Cerebellum (tissue), 4 donors: ENCODE measurements at places on chromosomes 3 and 15.

- DNase-seq: peak; percentile 69
Measured at GRCh38 chr15:92797168-92798052, 102.7 kb upstream of the CHD2 start.

DNA sequence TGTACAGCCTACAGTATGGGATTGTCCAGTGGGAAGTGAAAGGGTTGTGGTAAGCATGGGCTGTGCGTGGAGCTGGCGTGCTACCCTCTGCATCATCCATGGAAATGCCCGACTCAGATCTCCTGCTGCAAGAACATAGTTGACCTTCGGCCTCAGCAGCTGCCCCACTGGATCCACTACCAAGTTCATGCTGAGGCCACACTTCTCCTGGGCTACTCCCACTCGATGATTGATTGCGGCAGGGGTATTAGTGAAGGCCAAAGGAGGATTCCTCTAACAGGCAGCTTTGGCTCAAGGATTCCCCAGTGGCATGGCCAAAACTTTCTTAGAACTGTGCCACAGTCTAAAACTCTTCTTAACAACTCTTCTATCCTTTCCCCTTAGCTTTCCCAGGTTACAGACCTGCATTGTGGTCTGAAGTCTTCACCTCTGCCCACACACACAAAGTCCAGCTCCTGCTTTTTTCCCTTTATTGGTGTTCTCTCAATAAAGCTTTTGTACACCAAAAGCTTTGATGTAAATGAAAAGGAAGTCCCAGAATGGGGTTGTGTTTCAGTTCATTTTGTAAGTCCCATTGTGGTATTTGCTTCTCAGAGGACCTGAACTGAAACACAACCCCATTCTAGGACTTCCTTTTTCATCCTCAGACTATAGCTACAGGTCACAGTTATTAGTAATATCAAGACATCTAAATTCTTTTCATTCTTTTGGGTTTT, 4.9 kb upstream of the TBC1D5 start:
- DNase-seq: no peak

GRCh38 chr15:56887782-56888438, 30.5 kb upstream of the TCF12 start:
- DNase-seq: no peak

DNA sequence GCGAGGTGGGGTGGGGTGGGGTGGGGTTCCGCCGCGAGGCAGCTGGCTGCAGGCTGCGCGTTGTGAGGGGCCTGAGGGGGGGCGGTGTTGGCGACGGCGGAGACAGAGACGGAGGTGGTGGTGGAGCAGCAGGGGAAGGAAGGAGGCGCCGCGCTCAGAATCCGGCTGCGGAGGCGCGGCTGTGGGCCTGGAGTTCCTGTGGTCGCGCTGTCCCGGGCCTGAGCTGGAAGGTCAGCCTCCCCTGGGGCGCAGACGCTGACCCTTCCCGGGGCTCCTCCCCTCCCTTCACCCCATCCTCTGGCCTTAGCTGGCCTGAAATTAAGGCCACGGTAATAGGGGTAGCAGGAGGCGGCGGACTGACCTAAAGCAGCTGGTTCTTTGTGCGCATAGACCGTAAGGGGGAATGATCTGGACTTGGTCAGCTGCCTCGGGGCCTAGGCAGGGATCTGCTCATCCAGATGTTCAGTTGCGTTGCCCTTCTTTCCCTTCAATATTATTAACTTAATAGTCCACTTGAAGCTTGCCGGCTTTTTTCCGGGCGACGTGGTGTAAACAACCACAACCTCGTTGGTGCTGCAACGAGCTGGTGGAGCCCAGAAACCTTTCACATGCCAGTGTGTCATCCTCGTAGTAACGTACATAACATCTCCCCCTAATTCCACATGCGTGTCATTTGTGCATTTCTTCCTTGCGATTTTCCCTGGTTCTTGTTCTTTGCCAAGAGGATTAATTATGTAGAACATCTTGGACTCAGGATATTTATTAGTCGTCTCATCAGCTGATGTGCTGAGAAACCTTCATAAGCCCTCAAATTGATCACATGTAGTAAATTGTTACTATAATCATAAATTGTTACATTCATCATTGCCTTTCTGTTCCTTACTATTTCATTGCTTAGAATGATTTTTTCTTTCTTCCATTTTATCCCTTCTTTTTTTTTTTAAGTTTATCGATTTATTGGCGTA, 626 bp downstream of the SEC62 start:
- DNase-seq: peak; percentile 37

GRCh38 chr3:145032791-145033190, 1061.2 kb downstream of the DIPK2A start:
- no peak for DNase-seq

- DNase-seq: no peak
Measured at GRCh38 chr3:195761567-195762248, 40.9 kb downstream of the MUC20 start.

GRCh38 chr15:63835211-63835568, 1.4 kb upstream of the HERC1 start:
- no peak for DNase-seq

- DNase-seq: no peak
Measured at GRCh38 chr15:83733206-83733605, 79.3 kb downstream of the ADAMTSL3 start.

DNA sequence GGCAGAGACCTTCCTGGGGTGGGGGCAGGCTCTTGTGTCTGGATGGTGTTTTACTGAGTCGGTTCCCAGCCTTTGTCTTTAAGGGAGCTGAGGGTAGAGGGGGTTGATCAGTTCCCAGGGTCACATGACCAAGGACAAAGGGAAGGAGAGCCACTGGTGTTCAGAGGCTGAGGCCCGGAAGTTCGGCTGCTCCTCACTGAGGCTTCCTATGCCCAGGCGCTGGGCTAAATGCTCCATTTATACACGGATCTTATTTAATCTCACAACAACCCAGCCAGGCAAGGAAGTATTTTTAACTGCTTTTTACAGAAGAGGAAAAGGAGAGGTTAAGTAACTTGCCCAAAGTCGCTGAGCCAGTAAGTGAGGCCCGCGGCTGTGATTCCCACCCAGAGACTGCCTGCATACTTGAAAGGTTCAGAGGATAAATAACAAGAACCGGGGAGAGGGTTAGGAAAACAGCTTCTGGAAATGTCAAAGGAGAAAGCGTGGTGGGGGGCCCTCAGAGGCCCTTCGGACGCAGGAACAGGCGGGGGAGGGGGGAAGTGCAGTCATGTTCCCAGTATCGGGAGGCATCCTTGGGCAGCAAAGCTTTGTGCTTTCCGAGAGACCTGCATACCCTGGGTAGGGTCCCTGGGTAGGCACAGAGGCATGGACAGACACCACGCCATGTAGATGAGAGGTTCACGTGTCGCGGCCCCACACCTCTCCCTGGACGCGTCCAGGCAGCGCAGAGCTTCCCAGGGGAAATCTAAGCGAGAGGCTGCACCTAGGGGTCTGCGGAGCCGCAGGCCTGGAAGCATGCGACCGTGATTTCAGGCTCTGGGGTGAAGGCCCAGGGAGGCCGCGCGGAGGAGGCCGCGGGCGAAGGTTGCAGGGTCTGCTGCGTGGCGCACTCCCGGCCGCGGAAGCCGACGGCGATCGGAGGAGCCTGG, 21.3 kb downstream of the EPHB3 start:
- DNase-seq: no peak

GRCh38 chr15:77659350-77660321, 26.9 kb upstream of the LINGO1 start:
- no peak for DNase-seq

DNA sequence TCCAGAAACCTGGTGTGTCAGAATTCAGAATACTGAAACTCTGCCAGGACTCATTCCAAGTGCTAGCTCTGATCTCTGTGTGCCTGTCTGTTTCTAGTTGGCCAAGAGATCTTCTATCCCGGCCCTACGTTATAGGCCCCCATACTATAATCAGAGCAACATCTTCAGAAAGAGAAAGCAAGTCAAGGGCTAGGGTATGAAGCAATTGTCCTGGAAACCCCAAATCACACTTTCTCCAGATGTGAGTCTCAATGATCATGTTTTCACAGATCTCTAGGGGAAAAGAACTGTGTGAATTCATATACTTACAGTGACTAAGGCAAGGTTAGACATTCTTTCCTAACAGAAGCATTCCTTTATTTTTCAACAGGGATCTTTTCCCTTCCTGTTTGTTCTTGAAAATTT, 309.7 kb downstream of the SLC9A9 start:
- peak; percentile 2 for DNase-seq

GRCh38 chr3:66404903-66405700, 95.7 kb downstream of the LRIG1 start:
- DNase-seq: no peak

- DNase-seq: no peak
Measured at GRCh38 chr15:45473068-45473467, 49.5 kb downstream of the SLC30A4 start.

- no peak for DNase-seq
Measured at GRCh38 chr15:42490291-42490670, 660 bp downstream of the ZNF106 start.

- peak; percentile 47 for DNase-seq
Measured at GRCh38 chr15:93087825-93088199, 1.2 kb downstream of the RGMA start.

DNA sequence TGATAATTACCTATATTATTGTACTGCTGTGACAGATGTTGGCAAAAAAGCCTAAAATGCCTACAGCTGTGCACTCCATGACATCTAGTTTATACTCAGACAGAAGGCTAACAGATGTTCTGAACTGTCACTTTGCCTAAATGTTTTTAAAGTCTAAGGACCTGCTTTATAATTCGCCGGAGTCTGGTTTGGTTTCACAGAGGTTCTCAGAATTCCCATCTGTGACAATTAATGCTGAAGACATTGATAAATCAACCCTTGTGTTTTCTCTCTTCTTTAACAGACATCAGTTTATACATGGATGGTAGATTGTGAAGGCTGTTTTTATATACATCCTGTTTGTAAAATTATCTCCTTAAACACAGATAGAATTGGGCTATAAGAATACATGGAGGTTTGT, 19.8 kb upstream of the SOX2 start:
- DNase-seq: no peak

- DNase-seq: no peak
Measured at GRCh38 chr3:190291994-190292584, 30.2 kb downstream of the CLDN1 start.

- DNase-seq: no peak
Measured at GRCh38 chr3:43997788-43998369, 243.8 kb upstream of the TOPAZ1 start.

GRCh38 chr3:127915115-127915936, at the start of gene KBTBD12:
TSS of gene KBTBD12 (plus strand) at chr3:127915232. CDS start at chr3:127923062, 7,830 bp downstream.
- DNase-seq: peak; percentile 75

- DNase-seq: no peak
Measured at GRCh38 chr3:40765884-40766283, 241.1 kb downstream of the ZNF621 start.

DNA sequence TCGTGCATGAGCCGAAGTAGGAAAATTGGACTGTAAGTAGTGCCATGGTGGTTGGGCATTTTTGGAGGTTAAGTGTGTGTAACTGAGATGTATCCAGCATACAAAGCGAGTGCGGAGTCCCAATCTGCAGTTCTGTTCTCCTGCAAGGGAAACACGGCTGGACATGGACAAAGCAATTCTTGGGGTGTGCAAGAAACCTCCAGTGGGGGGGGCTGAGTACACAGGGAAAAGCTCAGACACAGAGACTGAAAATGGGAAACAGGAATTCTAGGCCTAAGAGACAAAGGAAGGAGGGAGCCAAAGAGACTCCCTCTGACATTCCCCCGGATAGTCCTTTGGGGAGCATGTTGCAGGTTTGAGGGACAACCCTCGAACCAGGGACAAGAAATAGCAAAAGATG, 83.2 kb upstream of the PLSCR4 start:
- no peak for DNase-seq

DNA sequence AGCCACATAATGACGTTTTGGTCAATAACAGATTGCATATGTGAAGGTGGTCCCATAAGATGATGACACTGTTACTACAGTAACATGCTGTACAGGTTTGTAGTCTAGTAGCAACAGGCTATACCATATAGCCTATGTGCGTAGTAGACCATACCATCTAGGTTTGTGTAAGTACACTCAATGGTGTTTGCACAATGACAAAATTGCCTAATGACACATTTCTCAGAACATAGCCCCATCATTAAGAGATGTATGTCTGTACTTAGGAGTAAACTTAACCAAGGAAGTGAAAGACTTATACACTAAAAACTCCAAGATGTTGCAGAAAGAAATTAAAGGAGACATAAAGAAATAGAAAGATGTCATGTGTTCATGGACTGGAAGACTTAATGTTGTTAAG, 66.2 kb downstream of the RPLP1 start:
- DNase-seq: no peak

- DNase-seq: no peak
Measured at GRCh38 chr3:124035463-124036121, 43.7 kb upstream of the ROPN1 start.

DNA sequence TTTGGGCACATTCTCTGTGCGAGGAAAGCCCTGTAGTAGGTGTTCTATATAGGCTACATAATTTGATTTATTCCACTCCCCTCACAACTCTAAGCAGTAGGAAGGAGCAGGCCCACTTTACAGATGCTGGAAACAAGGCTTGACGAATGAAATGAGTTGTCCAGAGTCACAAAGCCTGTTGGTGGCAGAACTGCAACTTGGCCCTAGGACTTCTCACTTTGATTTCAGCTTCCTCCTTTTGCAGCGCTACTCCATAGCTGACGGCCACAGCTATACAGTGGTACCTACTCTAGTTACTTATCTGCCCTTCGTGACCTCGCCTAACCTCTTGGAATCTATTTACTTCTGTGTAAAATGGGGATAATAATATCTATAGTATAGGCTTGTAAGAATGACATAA, 2.5 kb upstream of the IRAK2 start:
- no peak for DNase-seq

- DNase-seq: no peak
Measured at GRCh38 chr3:24850245-24850644, 355.6 kb upstream of the THRB start.

- DNase-seq: no peak
Measured at GRCh38 chr3:11050666-11051323, 58.2 kb downstream of the SLC6A1 start.

DNA sequence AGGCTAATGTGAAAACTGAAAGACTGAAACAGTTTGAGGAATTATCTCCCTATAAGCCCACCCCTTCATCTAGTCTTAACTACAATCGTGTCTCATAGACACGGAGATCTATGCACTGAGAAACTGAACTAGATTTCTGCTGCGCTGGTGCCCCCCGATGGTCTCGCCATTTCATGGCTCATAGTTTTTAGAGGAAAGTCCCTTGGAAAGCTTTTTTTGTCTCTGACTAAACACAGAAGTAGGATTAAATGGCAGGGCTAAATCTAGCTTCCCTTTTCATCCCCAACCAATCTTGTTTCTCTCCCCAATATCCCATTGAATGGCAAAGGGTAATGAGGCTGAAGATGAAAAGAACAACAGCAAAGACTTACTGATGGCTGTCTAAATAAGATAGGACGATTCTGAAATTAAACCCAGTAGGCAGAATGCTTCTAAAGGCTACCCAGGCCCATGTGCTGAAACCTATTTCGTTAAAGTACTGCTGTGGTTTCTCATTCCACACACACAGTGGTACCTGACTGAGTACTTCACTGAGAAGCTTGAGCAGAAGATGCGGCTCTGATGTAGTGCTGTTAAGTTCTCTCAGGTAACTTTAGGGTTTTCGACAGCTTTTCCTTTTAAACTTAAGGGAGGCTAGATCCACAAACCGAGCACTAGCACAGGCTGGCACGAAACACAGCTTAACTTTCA, 142.7 kb downstream of the GADL1 start:
- no peak for DNase-seq

- DNase-seq: no peak
Measured at GRCh38 chr3:144433006-144433405, 461.4 kb downstream of the DIPK2A start.
